ENCODE measurements at places on chromosomes 16 and 17.
A peak's percentile ranks its signal among the peaks of the same experiment; 100 is the strongest.

DNA sequence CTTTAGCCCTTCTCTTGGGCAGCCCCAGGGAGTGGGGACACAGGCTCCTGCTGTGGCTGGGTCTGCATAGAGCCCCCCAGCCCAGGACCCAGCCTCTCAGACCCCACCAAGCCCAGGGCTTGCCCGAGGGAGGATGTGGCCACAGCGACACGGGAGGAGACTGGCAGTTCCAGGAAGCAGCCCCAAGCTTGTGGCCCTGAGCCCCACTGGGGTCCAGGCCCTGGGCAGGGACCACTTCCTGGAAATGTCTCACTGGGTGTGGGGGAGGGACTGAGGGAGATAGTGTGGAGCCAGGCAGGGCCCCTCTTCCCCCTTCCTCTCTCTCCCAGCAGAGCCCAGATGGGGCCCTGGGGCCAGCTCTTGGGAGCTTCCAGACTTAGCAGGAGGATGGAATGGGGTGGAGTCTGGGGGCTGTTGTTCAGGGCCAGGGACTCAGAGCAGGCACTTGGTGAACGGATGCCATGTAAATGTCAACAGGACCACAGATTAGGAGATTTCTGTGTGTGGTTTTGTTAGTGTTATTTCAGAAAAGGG lies 35.3 kb downstream of the ADGRG5 start:
- no peak for DNase-seq

- no peak for DNase-seq
Observed at GRCh38 chr16:23528644-23529310, 18.5 kb upstream of the GGA2 start.

DNA sequence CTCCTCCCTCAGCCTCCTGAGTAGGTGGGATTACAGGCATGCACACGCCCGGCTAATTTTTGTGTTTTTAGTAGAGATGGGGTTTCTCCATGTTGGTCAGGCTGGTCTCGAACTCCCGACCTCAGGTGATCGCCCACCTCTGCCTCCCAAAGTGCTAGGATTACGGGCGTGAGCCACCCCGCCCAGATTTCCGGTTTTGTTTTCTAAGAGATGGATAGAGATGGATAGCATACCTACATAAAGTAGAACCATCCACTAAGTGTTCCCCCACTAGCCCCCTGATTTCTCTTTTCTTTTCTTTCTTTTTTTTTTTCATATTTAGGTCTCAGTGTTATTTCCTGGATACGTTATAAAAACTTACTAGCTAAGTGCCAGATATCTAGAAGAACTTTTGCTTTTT lies 2.0 kb downstream of the WSB1 start:
- no peak for DNase-seq

GRCh38 chr16:80347900-80348299 lies 192.9 kb upstream of the DYNLRB2 start:
- DNase-seq: no peak

DNA sequence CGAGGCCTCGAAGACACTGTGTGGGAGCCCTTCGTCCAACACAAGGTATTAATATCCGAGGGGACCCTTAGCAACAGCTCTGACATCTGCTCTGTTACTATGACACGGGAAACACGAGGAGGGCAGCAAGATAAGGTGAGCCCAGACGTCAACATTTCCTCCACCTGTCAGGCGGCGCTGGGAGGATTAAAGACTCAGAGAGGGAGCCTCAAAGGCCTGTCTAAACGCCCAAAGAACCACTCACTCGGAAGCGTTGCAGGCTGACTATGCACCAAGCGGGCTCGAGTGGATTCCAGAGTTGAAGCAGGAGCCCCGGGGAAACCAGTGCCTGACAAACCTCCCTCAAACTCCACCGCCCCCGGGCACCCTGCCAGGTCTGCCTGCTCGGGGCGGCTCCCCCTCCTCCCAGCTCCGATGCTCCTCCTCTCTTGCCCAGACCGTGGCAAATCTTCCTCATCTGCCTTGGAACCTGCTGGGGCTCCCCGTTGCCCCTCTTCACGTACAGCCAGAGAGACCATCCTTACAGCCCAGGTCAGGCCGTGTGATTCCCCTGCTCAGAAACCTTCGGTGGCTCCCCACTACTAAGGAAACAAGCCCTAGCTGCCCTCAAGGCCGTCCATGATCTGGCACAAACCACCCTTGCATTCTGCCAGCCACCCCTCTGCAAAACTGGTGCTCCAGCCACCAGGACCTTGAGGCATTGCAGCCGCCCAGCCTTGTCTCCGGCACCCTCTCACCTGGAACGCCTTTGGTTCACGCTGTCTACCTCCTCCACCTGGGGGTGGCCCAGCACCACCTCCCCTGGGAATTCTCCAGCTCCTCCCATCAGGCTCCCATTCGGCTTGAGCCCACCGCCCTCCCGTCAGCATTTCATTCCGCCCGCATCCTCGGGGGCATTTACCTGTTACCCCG lies 16.2 kb downstream of the RPH3AL start:
- DNase-seq: no peak

DNA sequence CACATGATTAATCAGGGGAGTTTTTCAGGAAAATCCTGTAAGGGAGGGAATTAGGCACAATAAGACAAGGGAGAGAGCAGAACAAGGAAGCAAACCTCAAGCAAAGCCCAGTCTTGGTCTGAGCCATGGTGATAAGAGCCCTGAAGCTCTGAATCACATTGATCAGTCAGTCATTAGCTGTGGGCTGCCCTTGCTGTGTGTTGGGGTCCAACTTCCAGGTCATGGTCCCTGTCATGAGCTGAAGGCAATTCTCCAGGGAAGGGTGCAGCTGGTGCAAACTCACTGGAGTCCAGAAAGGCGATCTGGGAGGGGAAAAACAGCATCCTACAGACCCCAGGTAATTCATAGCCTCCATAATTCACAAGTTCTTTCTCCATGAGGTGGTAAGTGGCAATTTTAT lies 89.9 kb downstream of the CYLD start:
- no peak for DNase-seq

- DNase-seq: no peak
Observed at GRCh38 chr17:21275579-21276263, 8.8 kb upstream of the MAP2K3 start.

- no peak for DNase-seq
Observed at GRCh38 chr16:87918866-87919680, 17.3 kb downstream of the CA5A start.

GRCh38 chr16:75630052-75630451 lies 7.0 kb upstream of the ADAT1 start:
- DNase-seq: no peak

- no peak for DNase-seq
Observed at GRCh38 chr16:1791256-1791942, 2.1 kb downstream of the IGFALS start.

GRCh38 chr17:80649672-80650330 lies 105.2 kb downstream of the RPTOR start:
- peak; percentile 17 for DNase-seq

GRCh38 chr16:64151990-64152767 lies 969.7 kb downstream of the CDH11 start:
- DNase-seq: no peak

DNA sequence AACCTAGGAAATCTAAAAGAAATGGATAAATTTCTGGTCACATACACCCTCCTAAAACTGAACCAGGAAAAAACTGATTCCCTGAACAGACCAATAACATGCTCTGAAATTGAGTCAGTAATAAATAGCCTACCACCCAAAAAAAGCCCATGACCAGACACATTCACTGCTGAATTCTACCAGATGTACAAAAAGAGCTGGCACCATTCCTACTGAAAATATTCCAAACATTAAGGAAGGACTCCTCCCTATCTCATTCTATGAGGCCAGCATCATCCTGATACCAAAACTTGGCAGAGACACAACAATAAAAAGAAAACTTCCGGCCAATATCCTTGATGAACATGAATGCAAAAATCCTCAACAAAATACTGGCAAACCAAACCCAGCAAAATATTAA lies 52.9 kb downstream of the TTC19 start:
- no peak for DNase-seq

DNA sequence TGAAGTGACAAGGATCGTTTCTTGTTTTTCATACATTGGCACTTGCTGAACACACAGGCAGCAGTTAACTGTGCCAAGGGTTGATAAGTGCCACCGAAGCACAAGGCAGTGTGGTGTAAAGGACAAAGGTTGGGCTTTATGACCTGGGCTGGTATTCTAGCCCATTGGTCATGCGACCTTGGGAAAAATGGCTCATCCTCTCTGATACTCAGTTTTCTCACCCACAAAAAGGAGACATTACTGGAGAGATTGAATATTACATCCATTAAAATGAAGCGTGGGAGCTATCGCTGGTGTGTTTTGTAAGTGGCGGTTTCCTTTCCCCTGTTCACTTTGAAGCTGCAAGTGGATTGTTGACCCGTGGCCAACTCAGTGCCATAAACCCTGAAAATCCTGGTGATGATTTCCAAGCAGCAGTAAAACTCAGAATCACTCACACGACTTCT lies 216.9 kb downstream of the HAPSTR1 start:
- no peak for DNase-seq

DNA sequence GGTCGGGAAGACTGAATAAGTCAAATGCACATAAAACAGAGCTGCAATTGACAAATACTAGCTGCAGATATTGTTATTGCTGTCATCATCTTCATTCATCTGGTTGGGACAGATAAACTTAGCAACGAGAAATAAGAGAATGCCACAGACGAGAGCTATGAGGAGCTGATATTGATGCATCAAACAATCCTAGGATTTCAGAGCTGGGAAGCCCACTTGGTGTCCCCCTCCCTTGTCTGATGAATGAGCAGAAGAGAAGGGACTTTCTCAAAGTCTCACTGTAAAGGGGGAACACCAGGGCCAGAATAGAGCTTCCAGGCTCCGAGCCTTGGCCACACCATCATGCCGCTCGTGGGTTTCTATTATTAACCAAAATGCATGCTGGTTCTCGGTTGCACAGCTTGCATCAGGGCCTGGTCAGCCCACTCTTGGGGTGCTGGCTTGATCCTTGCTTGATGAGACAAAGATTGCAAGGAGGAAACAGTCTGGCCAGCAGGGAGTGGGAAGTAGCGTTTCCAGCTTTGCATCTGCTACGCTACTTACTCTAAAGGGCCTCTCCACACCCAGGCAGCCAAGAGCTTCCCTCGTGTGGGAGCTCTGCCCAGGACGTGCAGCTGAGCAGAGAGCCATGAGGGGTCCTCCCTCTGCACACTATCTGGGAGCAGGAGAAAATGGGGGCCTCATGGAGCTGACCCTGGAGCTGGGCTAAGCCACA lies 28.4 kb upstream of the EMP2 start:
- DNase-seq: no peak

DNA sequence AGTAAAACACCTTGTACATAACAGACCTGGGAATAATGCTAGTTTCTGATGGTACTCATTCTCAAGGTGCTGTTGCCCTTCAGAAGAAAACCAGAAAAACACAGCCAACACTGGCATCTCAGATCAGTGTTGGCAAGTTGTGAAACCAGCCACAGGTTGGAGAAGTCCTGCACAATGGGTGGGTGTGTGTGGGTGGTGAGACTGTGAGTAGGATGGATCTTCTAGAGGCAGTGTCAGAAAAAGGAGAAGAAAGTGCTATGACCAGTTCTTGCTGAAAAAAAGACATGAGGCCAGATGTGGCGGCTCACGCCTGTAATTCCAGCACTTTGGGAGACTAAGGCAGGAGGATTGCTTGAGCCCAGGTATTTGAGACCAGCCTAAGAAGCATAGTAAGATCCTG lies 35.2 kb upstream of the SMIM36 start:
- no peak for DNase-seq

DNA sequence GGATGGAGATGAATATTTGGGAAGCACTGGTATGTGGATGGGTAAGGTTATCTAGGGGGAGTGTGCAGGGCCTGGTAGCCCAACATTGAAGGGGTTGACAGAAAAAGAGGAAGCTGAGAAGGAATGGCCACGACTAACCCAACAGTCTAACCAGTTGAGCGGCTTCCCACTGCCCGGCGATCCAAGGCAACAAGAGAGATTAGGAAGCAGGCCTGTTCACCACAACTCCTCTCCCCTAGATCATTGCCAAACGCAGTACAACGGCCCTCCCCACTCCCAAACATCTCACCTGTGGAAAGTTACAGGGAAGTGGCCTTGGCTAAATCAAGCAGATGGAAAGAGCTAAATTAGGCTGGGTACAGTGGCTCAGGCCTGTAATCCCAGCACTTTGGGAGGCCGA lies 11.2 kb upstream of the RANGRF start:
- DNase-seq: no peak
